Breast epithelium (tissue), 4 donors: ENCODE measurements at places on chromosomes 2 and 18. TPM values are rescaled to one million over a fixed set of nuclear protein-coding genes. Genes with fewer than 3 reads are reported as not detected.

DNA sequence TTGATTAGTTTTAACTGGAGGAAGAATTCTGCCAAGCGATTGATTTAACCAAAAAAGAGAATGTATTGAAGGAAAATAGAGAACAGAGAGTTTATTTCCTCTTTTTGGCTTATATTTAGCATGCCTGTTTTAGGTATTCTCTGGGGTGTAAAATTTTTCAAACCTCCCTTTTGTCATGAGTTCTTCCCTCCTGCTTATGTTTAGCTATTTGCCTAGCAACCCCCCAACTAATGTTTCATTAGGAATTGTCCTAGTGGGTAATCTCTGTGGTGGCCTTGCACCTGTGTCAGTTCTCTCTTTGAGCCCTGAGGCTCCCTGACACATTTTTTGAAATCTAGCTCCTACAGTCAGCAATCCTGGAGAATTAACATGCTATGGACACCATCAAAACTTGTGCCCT is 12.5 kb upstream of the REG1B start:
- H3K4me3 ChIP-seq = no peak overlapping the region
- H3K36me3 ChIP-seq = no peaks in the 10 kb centered on the region

- H3K36me3 ChIP-seq = no peaks in the 10 kb centered on the region
- H3K27me3 ChIP-seq = no peaks in the 10 kb centered on the region
- no peak for DNase-seq
- no peaks in the 10 kb centered on the region for H3K4me1 ChIP-seq
- H3K4me3 ChIP-seq = no peak overlapping the region
Observed at GRCh38 chr2:158213773-158214172, 112.1 kb downstream of the UPP2 start.

DNA sequence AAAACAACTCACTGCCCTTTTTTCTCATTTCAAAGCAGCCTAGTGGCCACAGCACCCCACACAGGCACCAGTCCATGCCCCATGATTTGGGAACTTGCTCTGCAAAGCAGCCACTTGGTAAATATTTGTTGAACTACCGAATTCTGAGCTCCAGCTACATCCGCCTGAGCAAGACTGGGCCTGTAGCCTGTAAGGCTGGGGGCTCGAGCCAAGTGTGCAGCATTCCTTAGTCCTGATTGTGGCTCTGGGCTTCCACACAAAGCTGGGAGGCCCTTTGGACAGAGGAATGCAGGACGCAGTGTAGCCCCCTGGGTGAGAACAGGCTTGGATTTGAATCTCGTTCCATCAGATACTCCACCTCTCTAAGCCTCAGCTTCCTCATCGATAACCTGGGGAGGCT is 88.4 kb downstream of the ACTR2 start:
- peaks cover 4% of the 10 kb centered on the region for H3K36me3 ChIP-seq
- peak overlapping the region; percentile 87 for H3K27ac ChIP-seq
- H3K4me3 ChIP-seq = no peak overlapping the region
- H3K4me1 ChIP-seq = no peaks in the 10 kb centered on the region
- H3K27me3 ChIP-seq = no peaks in the 10 kb centered on the region

- no peaks in the 10 kb centered on the region for H3K4me1 ChIP-seq
- H3K27me3 ChIP-seq = no peaks in the 10 kb centered on the region
- H3K36me3 ChIP-seq = no peaks in the 10 kb centered on the region
Observed at GRCh38 chr18:58325494-58325893, 281.5 kb downstream of the NEDD4L start.

- H3K27ac ChIP-seq = no peak overlapping the region
- H3K27me3 ChIP-seq = no peaks in the 10 kb centered on the region
- DNase-seq = no peak
- H3K4me1 ChIP-seq = no peaks in the 10 kb centered on the region
Observed at GRCh38 chr18:60024857-60025256, 125.1 kb downstream of the PMAIP1 start.

DNA sequence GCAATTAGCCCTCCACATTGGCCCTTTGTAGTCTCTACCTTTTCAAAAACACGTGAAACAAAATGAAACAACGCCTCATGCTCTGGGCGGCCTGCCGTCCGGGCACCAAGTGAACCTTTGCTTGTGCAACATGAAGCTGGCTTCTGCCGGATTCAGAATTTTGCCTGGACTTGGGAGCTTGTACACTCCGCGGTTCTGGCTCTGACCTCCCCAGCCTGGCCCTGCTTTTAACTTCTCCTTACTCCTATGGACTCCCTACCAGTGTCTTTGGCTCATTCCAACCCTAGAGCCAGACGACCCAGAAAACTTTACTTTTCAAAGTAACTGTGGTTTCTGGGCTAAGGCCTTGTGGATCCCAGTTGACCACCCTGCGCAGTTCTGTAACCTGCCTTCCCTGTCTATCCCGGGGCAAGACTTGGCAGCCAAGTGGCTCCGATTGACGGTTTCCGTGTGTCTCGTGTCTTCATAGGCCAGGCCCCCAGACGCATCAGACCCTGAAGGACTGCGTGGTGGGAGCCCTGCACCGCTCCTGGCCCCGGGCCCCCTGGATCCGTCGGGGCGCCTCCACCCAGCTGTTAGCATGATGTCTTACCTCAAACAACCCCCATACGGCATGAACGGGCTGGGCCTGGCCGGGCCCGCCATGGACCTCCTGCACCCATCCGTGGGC is 1.9 kb downstream of the OTX1 start:
- no peaks in the 10 kb centered on the region for H3K36me3 ChIP-seq
- H3K4me1 ChIP-seq = no peaks in the 10 kb centered on the region
- no peak overlapping the region for H3K4me3 ChIP-seq
- no peak for DNase-seq

- H3K4me1 ChIP-seq = no peaks in the 10 kb centered on the region
- H3K36me3 ChIP-seq = no peaks in the 10 kb centered on the region
- no peak overlapping the region for H3K27ac ChIP-seq
- H3K27me3 ChIP-seq = no peaks in the 10 kb centered on the region
- H3K4me3 ChIP-seq = no peak overlapping the region
Observed at GRCh38 chr2:193885419-193885818, 1690.7 kb upstream of the TMEFF2 start.

GRCh38 chr2:12202313-12203075 is 456.1 kb downstream of the LPIN1 start:
- DNase-seq = no peak
- H3K4me3 ChIP-seq = no peak overlapping the region
- H3K27ac ChIP-seq = no peak overlapping the region
- no peaks in the 10 kb centered on the region for H3K27me3 ChIP-seq
- no peaks in the 10 kb centered on the region for H3K36me3 ChIP-seq
- no peaks in the 10 kb centered on the region for H3K4me1 ChIP-seq

DNA sequence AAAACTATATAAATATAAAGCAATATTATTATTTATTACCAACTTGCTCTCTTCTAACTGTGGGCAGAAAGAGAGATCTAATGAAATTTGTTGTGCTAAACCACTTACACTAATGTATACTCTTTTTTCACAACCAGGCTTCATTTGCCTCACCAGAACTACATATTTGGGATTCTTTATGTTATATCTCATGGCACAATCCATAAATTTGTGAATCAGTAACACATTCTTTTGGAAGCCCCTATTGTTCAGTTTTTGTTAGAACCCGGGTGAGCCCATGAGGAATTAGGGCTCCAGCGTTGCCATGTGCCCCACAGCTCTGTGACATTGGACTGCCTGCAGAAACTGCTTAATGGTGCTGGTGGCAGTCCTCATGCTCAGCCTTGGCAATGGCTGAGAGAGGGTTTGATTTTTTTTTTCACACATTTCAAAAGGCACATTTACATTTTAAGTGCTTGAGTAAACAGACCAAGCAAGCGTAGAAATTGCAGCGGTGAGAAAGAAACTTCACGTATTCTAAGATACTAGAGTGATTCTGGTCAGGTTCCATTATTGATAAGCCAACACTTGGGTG is 15.3 kb downstream of the VIT start:
- H3K27me3 ChIP-seq = no peaks in the 10 kb centered on the region
- DNase-seq = no peak
- no peak overlapping the region for H3K27ac ChIP-seq
- H3K4me3 ChIP-seq = no peak overlapping the region

GRCh38 chr18:2340335-2340734 is 231.0 kb downstream of the METTL4 start:
- no peaks in the 10 kb centered on the region for H3K4me1 ChIP-seq
- no peak overlapping the region for H3K4me3 ChIP-seq
- no peaks in the 10 kb centered on the region for H3K27me3 ChIP-seq
- H3K27ac ChIP-seq = no peak overlapping the region

DNA sequence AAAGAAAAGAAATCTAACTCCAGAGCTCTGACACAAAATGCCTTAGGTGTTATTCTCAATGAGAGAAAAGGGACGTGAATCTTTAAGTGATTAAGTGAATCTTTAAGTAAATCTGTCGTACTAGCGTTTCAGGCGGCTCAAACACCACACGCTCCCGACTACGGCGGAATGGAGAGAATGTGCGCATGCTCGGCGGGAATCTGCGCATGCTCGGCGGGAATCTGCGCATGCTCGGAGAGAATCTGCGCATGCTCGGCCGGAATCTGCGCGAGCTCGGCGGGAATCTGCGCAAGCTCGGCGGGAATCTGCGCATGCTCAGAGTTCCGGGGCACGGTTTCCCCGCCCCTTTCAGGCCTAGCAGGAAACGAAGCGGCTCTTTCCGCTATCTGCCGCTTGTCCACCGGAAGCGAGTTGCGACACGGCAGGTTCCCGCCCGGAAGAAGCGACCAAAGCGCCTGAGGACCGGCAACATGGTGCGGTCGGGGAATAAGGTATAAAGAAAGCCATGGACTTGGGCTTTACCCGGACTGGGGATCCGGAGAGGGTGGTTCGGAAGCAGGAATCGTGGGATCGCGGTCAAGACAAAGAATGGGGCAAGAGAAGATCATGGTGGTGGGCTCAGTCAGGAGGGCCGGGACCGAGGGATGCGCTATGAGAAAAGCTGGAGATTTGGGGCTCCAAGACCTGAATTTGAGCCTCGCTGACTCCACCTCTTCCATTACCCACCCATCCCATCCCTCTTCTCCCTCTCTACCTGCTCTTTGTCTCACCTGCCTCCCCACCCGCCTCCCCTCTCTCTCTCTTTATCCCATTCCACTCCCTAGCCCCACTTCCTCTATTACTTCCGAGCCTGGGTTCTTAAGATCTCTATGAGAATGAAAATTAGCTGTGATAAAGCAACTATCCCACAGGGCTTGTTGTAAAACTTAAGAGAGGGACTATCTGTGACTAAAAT is at the start of gene XRCC5:
Gene XRCC5, plus strand, starts transcription at position 382 of the 955 bp plus-strand sequence. Its CDS starts 89 bp downstream, at position 471.
- no peaks in the 10 kb centered on the region for H3K27me3 ChIP-seq
- no peaks in the 10 kb centered on the region for H3K36me3 ChIP-seq
- H3K27ac ChIP-seq = peak within 1 kb of the TSS; percentile 94
- no peaks in the 10 kb centered on the region for H3K4me1 ChIP-seq

DNA sequence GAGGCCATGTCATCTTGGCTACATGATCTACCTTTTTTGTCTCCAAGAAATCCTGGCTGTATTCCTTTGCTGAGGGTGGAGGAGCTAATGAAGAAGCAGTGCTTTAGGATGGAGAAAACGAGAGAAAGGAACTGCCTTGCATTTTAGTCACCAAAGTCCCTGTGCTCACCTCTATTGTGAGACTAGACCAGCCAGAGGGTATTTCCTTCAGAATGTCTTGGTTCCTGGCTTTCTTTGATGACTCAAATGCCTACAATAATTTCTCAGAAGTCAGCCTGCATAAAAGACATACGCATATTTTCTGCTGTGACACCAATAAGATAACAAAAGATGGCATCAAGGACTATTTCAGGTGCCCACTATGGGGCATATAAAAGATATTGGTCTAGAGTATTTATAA is 10.8 kb downstream of the SF3B6 start:
- no peaks in the 10 kb centered on the region for H3K36me3 ChIP-seq
- H3K4me3 ChIP-seq = no peak overlapping the region
- H3K27ac ChIP-seq = no peak overlapping the region
- no peak for DNase-seq

DNA sequence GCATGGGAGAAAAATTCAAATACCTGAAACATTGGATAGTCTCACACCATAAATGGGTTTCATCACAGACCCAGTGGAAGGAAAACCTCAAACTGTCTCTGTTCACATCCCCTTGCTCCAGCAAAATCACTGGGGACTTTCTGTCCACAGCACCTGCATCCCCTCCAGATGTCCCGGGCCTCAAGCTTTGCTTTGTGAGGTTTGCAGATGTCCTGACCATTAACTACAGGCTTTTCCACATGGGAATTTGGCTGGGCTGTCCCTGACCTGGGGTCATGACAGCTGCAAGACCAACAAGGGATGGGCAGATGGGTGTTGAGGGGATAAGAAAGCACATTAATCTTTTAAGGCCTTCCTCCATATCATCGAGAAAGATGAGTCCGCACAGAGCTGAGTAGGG is 427.9 kb downstream of the TXNL1 start:
- no peak overlapping the region for H3K27ac ChIP-seq
- DNase-seq = no peak
- no peaks in the 10 kb centered on the region for H3K27me3 ChIP-seq
- no peaks in the 10 kb centered on the region for H3K36me3 ChIP-seq
- H3K4me3 ChIP-seq = no peak overlapping the region

The SERPINB4 gene
- total RNA-seq = 0.66 TPM

The ANKRD62 gene
- not detected for total RNA-seq

The GAREM1 gene
- 12.0 TPM for total RNA-seq
